Activated naive CD8-positive, alpha-beta T cell treated with anti-CD3 and anti-CD28 coated beads, Interleukin-2, amount 50 U/mL, for 16 hours (primary cell): ENCODE measurements at places on chromosomes 4 and X.
A peak's percentile ranks its signal among the peaks of the same experiment; 100 is the strongest.

DNA sequence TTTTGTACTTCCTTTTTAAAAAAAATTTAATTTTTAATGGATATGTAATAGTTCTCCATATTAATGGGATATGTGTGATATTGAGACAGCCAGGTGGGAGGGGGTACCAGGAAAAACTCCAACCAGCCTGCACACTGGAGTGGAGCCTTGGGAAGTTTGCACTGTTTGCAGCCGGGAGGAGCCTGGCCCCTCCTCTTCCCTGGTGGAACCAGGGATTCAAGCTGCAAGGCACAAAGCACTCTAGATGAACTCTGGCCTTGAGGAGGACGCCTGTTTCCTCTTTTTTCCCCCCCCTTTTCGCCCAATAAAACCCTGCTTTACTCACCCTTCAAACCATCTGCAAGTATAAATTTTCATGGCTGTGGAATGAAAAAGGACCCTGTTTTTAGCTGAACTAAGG lies 48.2 kb upstream of the GC start:
- DNase-seq = no peak

DNA sequence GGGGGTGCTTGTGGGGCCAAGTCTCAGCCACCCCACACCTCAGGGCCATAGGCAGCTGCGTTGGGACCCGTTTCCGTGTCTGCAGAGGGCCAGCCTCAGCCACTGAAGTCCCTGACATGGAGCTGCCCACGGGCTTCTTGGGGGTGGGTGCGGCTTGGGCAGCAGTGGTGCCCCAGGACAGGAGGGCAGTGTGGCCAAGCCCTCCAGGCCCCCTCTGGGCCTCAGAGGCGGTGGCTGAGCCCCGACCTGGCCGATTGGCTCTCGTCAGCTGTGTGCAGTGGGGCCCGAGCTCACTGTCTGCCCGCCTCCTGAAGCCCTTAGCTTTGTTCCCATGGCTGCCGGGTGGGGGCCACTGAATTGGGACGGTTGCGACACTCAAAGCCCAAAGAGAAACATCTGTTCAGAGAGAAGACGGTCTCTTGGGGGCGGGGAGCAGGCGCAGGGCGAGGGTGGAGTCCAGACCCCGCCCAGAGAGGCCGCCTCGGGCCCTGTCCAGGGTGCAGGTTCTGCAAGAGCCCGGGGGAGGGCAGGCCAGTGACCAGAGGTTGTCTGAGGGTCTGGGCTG lies 9.1 kb downstream of the FGFR3 start:
- DNase-seq = no peak

DNA sequence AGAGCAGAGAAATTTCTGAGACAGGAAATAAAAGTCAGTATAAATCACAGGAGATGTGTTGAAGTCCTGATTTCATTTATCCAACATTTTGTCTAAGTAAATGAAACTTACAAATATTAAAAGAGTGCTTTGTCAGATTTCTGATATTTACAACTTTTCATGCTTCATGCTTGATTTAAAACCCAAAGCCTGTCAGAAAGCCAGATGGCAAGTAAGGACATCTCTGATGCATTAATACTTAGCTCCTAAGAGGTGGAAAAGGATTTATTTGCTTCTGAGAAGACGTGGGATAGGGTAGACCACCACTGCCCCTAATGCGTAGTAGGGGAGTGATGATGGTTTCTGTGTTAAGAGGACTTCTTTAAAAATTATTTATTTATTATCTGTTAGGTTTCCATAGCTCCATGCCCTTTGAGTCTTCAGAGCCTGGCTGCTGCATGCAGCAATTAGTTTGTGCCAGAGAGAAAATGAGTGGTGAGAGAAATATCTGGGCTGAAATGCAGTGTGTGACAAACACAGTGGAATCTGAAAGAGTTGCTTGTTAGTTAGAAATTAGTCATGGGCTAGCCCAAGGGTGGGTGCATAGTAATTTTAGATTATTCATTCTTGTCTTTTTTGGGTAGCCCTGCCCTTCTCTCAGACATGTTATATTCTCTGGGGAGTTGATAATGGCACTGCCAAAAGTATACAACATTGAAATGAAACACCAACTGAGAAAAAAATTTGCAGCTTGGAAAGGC lies 333.8 kb downstream of the C4orf33 start:
- no peak for DNase-seq

GRCh38 chr4:13963601-13964000 lies 336.1 kb upstream of the BOD1L1 start:
- DNase-seq = no peak

GRCh38 chrX:94361241-94361640 lies 687.2 kb downstream of the FAM133A start:
- DNase-seq = no peak

DNA sequence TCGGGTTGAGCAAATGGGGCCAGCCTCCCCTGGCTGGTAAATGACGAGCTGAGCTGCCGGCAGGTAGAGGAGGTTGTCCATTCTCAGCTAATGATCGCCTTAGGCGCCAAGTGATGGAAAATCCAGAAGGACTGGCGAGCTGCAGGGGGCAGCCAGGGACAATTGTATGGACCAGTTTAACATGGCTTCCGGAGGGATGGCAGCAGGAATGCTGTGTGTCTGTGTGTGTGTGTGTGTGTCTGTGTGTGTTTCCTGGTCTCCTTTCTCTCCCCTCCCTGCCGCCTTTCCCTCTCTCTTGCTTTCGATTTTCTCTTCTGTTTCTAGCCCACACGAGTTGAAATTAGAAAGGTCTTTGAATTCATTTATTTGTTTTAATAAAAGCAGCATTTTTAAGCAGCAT lies 45.2 kb upstream of the BCOR start:
- DNase-seq = no peak

DNA sequence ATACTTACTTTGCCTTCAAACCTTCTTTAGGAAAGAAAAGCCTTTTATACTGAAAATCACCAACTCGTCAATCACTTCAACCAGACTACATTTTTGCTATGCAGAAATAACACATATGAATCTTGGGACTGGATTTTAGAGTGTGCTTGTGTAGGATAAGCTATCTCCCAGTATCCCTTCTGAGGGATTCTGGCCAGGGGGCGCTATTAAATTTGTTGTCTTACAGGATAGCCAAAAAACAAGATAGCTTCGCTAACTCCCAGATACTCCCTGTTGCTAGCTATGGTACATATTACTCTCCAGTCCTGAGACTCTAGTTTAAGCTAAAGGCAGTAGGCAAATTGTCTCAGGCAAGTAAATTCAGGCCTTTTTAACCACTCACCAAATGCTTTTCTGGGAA lies 167.2 kb downstream of the LHFPL1 start:
- DNase-seq = no peak

- DNase-seq = no peak
Observed at GRCh38 chr4:8079031-8079885, 79.4 kb downstream of the ABLIM2 start.

- peak; percentile 38 for DNase-seq
Observed at GRCh38 chrX:153582896-153583295, 16.0 kb downstream of the CCNQ start.

DNA sequence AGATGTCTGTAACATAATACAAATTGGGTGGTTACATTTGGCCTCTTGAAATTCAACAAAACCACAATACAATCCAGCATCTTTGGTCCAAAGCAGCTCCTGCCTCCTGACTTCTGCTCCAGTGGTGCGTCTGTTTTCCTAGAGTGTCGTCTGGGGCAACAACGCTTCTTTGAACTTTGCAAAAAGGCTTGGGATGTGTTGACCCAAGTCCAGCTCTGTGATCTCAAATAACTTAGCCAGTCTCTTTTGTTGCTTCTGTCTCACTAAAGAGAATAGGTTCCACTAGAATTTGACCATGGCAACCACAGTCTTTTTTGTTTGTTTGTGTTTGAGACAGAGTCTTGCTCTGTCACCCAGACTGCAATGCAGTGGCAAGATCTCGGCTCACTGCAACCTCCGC lies 324.0 kb downstream of the DHRSX start:
- DNase-seq = no peak

DNA sequence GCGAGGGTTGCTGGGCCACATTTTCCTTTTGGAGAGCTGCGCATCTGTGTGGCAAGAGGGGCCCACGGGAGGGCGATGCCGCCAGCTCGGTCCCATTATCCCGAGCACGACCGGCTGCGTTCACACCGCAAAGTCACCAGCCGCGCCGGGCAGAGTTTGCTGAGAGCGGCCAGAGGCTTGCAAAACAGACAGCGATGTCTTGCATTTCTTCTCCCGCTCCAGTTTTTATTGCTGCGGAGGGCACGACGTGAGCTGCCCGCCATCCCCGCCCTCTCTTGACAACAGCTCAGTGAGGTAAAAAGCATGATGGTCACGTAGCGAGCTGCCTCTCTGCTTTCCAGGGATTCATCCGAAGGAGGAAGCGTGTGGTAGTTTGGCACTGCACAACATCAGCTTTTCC lies 102.1 kb upstream of the TENM3 start:
- no peak for DNase-seq

GRCh38 chr4:165131247-165131832 lies 18.7 kb upstream of the TMEM192 start:
- DNase-seq = peak; percentile 66

- no peak for DNase-seq
Observed at GRCh38 chr4:38242822-38243387, 282.7 kb downstream of the PTTG2 start.

- DNase-seq = no peak
Observed at GRCh38 chrX:13699183-13699826, 10.4 kb downstream of the RAB9A start.

DNA sequence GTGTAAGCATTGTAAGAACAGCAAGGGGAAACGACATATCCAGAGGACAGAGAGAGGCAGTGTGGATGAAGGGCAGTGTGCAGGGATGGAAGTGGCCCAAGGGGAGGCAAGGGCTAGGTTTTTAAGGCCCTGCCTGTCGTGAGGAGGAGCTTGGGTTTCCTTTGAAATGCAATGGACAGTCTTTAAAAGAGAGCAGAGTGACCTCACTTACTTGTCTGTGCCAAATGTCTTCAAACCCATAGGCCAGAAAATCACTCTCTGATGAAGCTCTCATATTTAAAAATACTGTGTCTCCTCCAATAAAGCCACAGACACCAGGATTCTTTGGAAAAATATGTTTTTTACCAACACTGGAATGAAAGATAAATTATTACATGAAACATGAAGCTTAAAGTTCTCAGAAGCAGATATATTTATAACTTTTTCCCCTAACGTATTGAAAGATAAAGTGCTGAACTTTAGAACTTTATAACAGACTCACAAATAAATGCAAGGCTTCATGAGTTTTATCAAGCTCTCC lies 19.2 kb upstream of the ATXN3L start:
- no peak for DNase-seq

DNA sequence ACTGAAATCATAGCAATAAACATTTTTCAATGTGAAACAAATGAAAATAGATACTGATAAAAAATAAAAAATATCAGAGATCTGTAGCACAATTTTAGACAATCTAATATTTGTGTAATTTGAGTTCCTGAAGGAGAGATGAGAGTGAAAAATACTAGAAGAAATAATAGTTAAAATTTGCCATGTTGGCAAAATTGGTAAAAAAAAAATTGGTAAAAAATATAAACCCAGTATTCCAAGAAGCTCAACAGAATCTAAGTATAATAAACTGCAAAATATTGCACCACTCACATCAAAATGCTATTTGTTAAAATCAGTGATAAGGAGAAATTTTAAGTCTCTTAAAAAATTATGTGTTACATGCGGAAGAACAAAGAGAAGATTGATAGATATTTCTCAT lies 1680.7 kb downstream of the PCDH7 start:
- DNase-seq = no peak

DNA sequence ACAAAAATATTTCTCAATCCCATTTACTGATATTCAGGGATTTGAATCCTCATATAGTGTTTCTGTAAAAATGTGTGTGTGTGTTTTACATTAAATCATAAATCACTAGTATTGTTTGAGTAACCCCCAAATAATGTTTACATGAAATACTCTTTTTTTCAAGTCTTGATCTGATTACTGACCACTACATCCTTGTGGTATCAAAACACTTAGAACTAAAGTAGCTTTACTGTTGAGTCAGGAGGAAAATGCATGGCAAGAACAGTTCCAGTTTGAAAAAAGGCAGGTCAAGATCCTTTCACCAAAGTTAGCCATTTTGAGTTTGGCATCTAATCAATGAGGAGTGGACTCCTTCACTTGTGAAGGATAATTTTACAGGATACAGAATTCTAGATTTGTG lies 3.6 kb upstream of the WDR19 start:
- no peak for DNase-seq

- no peak for DNase-seq
Observed at GRCh38 chrX:9130031-9130430, 96.1 kb upstream of the FAM9B start.

DNA sequence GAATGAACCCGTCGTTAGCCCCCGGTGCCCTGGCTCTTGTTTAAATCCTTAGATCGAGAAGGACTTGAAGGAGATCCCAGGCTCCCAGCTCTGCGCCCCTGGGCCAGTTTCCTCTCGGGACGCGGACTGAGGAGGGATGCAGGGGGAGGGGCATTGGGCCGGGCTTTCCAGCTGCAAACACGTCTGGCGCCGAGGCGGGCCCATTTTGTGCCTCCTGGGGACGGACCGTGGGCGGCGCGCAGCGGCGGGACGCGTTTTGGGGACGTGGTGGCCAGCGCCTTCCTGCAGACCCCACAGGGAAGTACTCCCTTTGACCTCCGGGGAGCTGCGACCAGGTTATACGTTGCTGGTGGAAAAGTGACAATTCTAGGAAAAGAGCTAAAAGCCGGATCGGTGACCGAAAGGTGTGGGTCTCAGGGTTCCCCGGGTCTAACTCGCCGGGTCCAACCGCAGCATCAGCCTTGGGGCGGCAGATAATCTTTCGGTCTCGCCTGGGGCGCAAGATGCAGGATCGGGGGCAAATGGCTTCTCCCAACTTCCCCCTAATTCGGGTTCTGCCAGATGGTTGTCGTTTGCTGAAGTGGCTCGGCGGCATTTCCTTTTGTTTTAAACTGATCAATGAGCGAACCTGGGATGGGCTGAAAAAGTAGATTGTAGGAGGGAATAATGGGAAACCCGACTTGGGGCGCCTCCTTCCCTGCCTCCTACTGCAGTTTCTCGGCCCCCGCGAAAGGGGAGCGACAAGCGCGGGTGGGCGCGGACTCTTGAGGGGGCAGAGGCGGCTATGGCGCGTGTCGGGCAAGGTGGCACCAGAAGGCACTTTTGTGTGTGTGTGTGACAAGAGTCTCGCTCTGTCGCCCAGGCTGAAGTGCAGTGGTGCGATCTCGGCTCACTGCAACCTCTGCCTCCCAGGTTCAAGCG lies 2.9 kb downstream of the PDGFRA start:
- no peak for DNase-seq

DNA sequence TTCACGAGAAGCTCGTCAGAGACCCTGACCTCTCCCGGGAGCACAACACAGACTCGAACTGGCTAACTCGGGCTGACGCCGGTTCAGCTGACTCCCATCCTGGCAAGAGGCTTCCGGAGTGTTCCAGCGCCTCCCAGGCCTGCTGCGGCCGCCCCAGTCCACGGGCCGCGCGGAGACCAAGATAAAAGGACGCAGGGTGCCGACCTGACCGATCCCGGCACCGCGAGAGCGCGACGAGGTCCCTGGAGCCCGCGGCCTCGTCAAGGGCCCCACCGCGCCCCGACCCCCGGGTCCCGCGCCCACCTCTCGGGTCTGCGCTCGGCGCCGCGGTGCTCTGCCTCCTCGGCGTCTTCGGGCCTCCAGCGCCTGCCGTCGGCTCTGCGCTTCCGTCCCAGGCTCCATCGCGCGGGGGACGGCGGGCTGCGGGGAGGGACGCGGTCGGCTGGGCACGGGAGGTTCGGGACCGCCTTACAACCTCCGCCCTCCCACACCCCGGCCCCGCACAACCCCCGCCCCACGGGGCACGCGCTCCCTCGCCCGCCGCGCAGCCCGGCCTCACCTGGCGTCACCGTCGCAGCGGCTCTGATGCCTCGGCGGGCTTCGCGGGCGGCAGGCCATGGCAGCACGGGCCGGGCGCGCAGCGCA lies 426 bp downstream of the SLBP start:
- DNase-seq = no peak
